ENCODE measurements at places on chromosomes 6 and 20. TPM values are rescaled to one million over a fixed set of nuclear protein-coding genes. Genes with fewer than 3 reads are reported as not detected.

Gene SLPI
- 1.3 TPM for total RNA-seq

Gene SIRPA
- 45.8 TPM for total RNA-seq

Gene RBPJL
- total RNA-seq: not detected

Gene BFSP1
- 0.83 TPM for total RNA-seq

Gene TMEM14C
- 112 TPM for total RNA-seq

Gene CFB
- 5.0 TPM for total RNA-seq

Gene IL17A
- not detected for total RNA-seq

Gene MATN4
- total RNA-seq: not detected

Gene VSX1
- total RNA-seq: 0.54 TPM

Gene DYNLRB1
- 157 TPM for total RNA-seq

Gene LY86
- 1.9 TPM for total RNA-seq

Gene LY6G6F
- total RNA-seq: not detected

Gene SDCBP2
- 2.7 TPM for total RNA-seq

Gene GTSF1L
- total RNA-seq: not detected
